ENCODE measurements at places on chromosomes 6 and 20.

- no peak for DNase-seq
Measured at GRCh38 chr20:44288252-44288651, 22.8 kb downstream of the FITM2 start.

GRCh38 chr20:7291323-7291943, 523.9 kb downstream of the BMP2 start:
- DNase-seq = no peak

- no peak for DNase-seq
Measured at GRCh38 chr20:59634435-59635005, 30.2 kb downstream of the PHACTR3 start.

DNA sequence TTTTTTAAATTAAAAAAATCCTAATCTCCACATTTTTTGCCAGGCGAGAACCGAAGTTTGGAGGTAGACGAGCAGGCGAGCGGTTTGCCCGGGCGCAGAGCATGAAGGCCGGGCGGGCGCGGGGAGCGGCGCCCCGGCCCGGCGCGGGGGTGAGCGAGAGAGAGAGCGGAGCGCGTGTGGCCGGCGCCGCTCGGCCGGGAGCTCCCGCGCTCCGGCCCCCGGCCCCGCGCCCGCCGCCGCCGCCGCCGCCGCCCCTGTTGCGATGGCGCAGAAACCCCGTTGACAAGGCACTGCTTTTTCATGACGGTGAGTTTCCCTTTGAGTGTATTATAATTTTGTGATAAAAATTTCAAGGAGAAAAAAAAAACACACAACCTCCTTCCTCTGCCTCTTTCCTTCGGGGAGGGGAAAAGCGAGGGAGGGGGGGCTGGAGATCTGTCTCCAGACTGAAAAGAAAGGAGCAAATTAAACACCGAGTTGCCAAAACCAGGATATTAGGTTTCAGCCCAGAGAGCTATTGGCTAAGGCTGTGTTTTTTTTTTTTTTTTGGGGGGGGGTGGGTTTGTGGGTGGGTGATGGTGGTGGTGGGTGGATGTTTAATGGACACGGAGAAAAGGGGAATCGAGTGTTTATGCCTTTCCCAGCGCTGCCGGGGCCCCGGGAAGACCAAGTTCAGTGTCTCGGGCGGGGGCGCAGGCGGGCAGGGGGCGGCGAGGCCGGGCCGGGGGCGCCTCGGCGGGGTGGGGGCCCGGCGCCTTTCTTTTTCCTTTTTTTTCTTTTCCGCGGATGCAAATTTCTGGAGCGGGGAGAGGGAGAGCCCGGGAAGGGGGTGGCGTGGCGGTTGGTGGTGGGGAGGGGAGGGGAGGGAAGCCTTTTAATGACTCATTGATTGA, at the start of gene BICRAL:
Gene BICRAL (plus strand): TSS at position 257 of the 893 bp plus-strand sequence. CDS start 39,971 bp downstream, outside the sequence.
- DNase-seq = peak; percentile 92

DNA sequence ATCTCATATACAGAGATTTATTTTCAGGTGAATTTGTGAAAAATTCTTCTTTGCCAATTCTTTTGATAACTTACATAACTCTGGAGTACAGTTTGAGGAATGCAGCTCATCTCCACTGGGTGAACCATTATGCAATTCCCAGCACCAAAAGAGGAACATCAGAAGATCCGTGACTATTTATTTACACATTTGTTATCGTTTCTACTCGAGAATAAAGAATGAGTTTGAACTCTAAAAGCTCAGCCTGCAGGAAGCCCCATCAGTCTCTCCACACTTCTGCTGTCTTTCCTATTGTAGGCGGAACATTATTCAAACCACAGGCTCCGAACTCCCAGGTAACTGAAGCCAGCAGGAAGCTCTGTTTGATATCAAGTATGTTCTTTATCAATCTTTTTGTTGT, 95.9 kb upstream of the IFNGR1 start:
- no peak for DNase-seq

GRCh38 chr6:170291271-170292110, 613 bp upstream of the DLL1 start:
- DNase-seq = no peak

- DNase-seq = peak; percentile 94
Measured at GRCh38 chr6:14804785-14805210, 441.1 kb upstream of the JARID2 start.

GRCh38 chr6:157089258-157089657, 234.1 kb downstream of the TMEM242 start:
- peak; percentile 72 for DNase-seq

DNA sequence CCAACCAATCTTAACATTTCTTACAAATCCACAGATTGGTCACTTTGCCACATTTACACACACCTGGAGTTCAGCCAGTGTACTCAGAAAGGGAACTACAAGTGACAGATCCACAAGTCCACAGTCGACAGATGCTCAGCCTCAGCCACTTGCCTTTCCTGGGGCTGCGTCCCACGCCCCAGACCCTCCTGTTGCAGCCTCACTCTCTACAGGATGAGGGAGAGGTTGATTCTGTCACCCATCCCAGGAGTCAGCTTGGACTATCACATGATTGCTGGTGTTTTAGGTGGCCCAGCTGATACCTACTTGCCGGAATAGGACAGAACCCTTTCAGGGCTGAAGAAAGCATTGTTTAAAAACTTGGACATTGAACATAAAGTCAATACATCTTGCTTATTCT, 108.8 kb downstream of the FAM120B start:
- no peak for DNase-seq

- DNase-seq = peak; percentile 64
Measured at GRCh38 chr6:156778454-156779205, 1.5 kb downstream of the ARID1B start.

GRCh38 chr6:37005827-37006567, 542 bp downstream of the FGD2 start:
- no peak for DNase-seq

GRCh38 chr6:130900913-130901312, 73.7 kb downstream of the SMLR1 start:
- DNase-seq = peak; percentile 41

GRCh38 chr20:19025430-19026120, 186.9 kb upstream of the SLC24A3 start:
- no peak for DNase-seq

DNA sequence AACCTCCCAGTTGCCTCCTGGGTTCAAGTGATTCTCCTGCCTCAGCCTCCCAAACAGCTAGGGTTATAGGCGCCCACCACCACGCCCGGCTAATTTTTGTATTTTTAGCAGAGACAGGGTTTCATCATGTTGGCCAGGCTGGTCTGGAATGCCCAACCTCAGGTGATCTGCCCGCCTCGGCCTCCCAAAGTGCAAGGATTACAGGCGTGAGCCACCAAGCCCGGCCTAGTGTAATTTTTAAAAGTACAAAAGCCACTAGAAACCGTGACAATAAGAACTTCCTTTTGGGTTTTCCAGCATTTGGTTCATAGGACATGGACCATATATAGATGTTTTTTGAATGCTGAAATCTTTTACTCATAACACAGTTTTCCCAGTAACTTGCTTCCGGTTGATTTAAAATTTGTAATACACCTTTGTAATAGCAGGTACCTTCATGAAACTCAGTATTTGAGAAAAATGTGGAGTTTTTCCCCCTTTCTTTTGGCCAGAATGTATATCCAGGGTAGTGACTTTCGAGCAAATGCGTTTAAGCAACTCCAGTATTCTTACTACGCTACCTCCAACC, 467 bp downstream of the PXT1 start:
- no peak for DNase-seq

DNA sequence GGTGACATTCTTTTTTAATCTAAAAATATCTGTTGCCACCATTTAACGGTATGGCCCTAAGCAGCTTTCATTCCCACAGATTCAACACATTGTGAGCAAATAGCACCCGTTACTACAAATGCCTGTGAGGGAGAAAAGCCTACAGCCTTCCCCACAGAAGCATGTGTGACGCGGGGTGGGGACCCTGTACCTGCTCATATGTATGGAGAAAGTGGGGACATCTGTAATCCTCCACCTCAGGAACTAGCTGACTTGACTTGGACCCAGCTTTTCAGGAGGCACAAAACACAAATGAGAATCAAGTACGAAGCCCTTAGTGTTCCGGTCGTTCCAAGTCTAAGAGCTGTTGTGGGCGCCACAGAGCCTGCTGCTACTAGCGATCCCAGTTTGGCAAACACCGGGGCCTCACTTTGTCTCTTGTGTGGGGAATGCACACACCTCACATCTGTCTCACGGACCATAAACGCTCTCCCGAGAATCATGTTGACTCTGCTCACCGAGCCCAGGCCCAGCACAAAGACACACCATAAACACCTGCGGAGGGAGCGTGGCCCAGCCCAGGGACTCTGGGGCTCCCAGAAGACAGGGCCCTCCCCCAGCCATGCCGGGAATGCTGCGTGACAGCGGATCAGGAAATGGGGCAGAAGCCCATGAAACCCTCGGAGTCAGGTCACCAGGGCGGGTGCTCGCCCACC, 21.6 kb downstream of the DLL1 start:
- no peak for DNase-seq

DNA sequence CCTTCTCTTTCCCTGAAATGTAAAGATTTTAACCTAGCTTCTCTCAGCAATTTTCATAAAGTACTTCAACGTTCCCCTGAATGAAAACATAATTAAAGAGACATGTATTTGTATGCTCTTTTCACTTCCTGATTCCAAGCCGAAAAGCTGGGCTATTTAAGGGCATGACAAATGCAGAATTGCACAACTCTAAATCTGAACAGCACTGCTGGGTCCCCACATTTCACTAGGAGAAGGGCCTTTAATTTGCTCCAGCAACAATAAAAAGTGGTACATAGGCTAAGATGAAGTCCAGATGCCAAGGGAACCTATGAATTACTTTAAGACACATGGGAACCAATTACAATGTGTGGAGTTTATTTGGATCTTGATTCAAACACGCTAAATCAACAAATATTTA, 42.0 kb downstream of the IRAK1BP1 start:
- peak; percentile 69 for DNase-seq

DNA sequence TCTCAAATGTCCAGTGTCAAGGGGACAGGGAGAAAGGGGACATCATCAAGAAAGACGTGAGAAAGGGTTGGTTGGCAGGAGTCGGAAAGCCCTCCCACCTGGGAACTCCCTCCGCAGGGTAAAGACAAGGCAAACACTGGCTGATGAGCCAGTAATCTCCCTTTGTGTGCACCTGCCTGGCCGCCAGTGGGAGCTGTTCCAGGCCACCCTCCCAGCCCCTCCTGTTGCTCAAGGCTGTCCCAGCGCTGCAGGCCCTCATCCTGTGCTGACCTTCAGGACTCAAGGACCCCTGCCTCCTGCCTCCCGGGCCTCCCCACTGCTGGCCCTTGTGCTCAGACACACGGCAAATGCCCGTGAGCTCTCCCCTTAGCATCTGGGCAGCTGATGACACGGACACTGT, 7.4 kb downstream of the FRMD1 start:
- no peak for DNase-seq

GRCh38 chr6:45477790-45478189, 100.1 kb upstream of the SUPT3H start:
- no peak for DNase-seq

DNA sequence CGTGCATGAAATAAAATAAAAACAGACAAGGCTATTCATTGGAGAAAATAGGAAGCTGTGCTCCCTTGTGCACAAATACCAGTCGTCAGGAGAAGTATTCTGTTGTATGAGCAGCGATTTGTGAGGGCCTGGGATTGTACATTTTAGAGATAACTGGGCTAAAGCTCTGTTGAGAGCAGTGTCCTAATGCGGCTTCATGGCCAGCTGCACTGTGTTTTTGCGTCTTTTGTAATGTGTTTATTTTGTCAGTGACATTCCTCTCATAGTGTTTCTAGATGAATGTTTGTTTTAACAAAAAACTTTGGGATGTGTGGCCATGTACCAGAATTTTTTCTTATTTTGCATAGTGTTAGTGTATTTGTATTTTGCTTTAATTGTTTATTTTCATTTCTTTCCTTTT, 14.8 kb downstream of the ERMARD start:
- DNase-seq = no peak

- DNase-seq = no peak
Measured at GRCh38 chr6:137473598-137473997, 20.6 kb downstream of the OLIG3 start.

GRCh38 chr6:159931112-159931511, 37.8 kb upstream of the IGF2R start:
- DNase-seq = no peak

DNA sequence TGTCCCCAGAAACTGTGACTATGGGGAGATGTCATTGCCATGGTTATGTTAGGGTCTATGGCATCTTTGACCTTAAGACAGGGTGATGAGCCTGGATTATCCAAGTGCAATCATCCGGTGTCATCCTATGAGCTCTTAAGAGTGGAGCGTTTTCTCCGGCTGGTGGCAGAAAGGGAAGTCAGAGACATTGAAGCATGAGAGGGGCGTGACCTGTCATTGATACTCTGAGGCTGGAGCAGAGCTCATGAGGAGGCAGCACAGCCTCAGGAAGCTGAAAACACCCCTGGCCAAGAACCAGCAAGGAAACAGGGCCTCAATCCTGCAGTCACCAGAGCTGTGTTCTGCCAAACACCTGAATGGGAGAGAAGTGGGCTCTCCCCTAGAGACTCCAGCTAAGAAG, 59.6 kb downstream of the ANKRD60 start:
- DNase-seq = no peak

DNA sequence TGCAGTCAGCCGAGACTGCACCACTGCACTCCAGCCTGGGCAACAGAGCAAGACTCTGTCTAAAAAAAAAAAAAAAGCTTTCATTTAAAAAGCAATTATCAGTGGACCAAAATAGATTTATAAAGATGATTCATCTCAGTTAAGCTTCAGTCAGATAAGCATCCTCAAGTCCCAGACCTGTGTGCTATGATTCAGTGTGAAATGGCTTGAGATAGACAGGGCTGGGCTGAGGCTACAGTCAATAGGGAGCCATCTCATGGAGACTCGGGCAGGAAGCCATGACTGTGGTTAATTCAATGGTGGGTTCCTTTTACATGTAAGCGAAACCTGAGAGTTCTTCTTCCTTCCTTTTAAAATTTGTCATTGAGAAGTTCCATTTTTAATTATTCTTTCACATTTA, 276.0 kb downstream of the TFAP2A start:
- peak; percentile 28 for DNase-seq

GRCh38 chr6:136920671-136921380, 1.3 kb upstream of the SLC35D3 start:
- DNase-seq = no peak

- DNase-seq = no peak
Measured at GRCh38 chr6:34138191-34138590, 7.7 kb downstream of the GRM4 start.

DNA sequence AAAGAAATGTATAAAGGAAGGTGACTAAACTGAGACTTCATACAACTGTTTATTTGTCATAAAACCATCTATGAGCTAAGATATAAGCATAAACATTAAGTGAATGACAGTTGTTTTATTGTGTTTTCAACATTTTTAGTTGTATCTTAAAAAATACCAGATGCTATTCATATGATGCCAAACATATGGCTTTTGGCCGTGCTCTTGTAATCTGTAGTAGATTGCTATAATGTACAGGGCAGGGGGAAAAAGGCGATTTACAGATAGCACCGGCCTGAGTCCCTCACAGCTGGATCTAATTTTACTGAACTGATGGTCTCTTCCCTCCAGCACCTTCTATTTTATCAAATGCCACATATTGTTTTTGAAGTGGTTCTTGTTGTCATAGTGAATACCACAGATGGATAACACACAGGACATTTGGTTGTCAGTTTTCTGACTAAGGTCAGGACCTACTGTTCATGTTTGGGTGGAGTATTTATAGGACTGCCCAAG, 48.2 kb downstream of the CENPW start:
- no peak for DNase-seq

- no peak for DNase-seq
Measured at GRCh38 chr6:166104872-166105271, 62.8 kb downstream of the TBXT start.

GRCh38 chr6:158628542-158628941, 16.0 kb downstream of the DYNLT1 start:
- no peak for DNase-seq

- peak; percentile 93 for DNase-seq
Measured at GRCh38 chr6:34236443-34237315, at the start of gene HMGA1. HMGA1 (plus strand) TSS chr6:34236873; CDS start chr6:34240781, 3,908 bp downstream.

Data from fibroblast of skin of right biceps (primary cell).